Activated CD4-positive, alpha-beta T cell treated with anti-CD3 and anti-CD28 coated beads, Interleukin-2, amount 50 U/mL, for 1 hour (primary cell): ENCODE measurements at places on chromosomes 7 and 10.

GRCh38 chr7:30303312-30304039 lies 19.1 kb downstream of the ZNRF2 start:
- DNase-seq: no peak

- no peak for DNase-seq
These were observed 96.4 kb upstream of the PCLO start for GRCh38 chr7:83259064-83259463.

- DNase-seq: peak; percentile 7
These were observed 1.2 kb upstream of the TMEM178B start for GRCh38 chr7:141072548-141073172.

GRCh38 chr7:1952169-1952760 lies 280.5 kb downstream of the MAD1L1 start:
- no peak for DNase-seq

GRCh38 chr10:101301111-101301731 lies 52.7 kb upstream of the BTRC start:
- peak; percentile 28 for DNase-seq

DNA sequence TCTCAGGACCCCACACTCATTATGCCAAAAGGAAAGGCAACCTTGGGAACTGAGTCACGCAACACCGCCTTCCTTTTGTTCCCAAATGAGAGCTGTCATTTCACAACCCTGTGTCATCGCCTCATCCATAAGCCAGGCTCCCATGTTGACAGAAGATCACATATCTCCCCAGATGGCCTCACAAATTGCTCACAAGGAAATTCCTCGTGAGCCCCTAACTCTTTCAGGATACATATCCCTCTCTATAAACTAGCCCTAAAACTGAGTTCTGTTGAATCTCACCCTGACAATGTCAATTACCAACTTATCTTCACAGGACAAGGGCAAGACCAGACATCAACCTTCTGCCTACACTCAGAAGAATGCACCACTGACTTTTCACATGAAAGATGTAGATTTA lies 22.6 kb downstream of the CCDC3 start:
- no peak for DNase-seq

DNA sequence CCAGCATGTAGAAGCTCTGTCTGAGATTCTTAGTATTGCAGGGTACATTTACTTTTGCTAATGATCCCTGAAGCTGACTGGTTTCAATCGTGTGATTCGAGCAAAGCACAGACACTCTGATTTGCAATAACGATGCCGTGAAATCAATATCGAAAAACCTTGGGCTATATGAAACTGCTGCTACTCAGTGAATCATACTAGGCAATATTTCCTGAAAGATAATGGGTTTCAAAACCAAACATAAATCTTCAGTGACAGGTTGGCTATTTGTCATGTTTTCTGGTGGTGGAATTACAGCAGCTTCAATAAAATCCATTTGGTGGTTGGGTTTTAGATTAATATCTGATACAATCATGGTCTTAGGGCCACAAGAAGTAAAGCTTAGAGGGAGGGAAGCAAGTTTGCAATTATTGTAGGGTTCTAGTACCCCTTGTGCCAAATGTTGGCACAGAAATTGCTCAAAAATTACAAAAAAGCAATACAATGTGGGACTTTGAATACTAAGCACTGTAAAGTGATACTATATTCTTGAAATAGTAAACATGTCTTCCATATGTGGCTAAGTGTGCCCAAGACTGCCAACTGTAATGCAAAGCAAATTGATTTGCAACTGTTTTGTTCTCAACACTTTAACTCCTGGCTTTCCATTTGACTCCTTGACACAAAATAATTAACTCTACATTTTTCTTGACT lies 112.4 kb upstream of the JAZF1 start:
- no peak for DNase-seq

- no peak for DNase-seq
These were observed 50.6 kb downstream of the VPS41 start for GRCh38 chr7:38858259-38858884.

- DNase-seq: no peak
These were observed 199.5 kb downstream of the PTEN start for GRCh38 chr10:88062798-88063472.

DNA sequence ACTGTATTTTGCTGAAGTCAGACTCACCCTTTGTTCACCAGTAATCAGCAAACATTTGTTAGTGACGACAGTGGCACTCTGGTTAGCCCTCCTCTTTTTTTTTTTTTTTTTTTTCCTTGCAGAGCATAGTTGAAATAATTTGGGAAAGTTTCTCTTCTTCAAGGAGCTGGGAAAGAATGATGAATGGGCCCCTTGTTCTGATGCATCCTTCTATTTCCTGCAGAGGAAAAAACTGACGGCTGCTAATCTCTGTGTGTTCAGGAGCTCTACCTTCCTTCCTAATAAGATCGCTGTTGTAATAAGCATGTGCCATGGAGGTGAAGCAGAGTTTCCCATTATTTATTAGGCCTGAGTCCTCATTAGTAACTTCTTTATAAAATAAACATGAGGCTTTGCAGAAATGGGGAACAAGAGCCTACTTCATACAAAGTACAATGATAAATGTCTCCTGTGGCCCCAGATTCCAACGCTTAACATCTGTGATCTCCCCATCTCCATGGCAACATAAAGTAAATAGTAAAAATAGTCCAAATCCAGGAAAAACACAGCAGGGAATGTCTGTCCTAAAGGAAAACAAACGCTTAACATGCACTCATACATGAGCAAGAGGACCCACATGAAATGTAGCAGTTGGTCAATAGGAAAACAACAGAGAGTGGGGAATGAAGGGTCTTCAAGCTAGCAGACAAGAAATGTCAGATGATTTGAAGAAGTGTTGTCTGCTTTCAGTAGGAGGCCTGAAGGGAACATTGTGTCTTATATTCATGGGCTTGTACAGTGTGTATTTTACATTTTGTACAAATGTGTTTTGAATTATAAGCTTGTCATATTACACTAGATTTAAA lies 59.1 kb upstream of the CALD1 start:
- no peak for DNase-seq

DNA sequence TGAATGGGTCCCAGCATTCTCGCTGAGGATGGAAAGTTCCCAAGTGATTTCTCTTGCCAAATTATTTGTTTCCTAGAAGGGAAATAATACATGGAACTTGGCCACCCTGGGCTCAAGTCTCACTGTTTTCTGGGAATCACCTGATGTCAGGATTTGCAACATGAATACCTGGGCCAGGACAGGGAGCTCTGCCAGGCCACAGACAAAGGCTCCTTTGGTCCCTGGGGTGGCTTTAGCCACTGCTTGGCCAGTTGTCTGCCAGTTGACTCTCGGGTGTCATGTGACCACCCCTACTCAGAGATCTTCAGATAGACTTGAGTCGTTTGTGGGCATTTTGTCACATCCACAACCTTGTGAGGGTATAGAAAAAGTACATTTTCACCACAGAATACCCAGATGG lies 258.0 kb upstream of the HABP2 start:
- DNase-seq: no peak

DNA sequence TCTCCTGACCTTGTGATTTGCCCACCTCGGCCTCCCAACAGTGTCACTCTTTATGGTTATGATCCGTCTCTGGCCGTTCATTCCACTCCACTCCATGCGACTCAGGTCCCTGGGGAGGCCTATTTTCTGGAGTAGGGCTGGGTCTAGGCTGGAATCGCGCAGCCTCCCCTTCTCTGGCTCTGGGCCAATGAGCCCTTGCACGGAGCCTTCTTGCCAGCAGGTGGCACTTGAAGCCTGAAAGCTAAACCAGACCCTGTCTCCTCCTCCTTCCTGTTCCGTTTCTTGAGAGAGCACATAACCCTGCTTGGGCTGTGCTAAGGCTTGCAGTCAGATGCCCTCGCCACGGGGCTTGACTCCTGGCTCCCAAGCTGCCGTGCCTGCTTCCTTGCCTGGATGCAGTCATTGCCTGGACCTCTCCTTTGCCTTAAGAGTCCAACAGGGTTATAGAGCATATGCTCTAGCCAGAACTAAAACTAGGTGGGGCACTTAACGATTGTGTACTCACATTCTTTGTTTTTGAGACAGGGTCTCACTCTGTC lies 9.6 kb upstream of the DNAJB12 start:
- DNase-seq: peak; percentile 86

GRCh38 chr10:122487174-122487765 lies 25.9 kb downstream of the HTRA1 start:
- DNase-seq: no peak

- no peak for DNase-seq
These were observed 202.2 kb upstream of the KIAA1217 start for GRCh38 chr10:24006741-24007140.
